ENCODE measurements at places on chromosomes 4 and X.

DNA sequence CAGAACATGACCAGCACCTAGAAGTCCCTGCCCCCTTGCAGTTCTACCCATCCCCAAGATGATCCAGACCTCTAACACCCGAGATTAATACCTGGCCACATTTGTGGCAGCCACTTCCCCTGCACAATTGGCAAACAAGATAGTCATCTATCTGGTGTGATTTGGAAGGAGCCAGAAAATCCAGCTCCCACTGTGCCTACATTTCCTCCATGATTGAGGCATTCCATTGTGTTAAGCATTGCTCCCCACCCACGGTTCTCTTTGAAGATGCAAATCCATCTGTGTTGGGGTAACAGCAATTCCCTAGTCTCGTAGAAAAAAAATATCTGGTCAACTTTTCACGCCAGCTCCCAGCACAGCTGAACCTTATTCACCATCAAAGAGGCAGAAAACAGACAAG lies 405.0 kb downstream of the BCOR start:
- no peak for DNase-seq

GRCh38 chr4:53004497-53005148 lies 142.5 kb downstream of the RASL11B start:
- no peak for DNase-seq

DNA sequence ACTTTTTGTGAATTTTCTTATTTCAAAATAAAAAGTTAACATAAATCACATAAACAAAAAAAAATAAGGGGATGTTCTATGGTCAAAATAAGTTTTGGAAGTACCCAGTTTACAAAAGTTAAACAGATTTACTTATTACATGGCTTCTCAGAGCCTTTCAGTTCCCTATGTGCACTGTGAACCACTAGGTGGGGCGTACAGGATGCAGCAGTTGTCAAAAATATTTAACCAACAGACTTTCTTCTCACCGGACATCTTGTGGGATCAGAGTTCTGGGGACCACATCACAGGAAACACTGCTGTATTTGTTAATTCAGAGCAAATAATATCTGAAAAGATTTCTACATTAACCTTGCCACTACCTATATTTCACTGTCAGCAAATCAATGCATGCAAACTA lies 74.1 kb downstream of the SMARCA1 start:
- DNase-seq, result no peak

- no peak for DNase-seq
Measured at GRCh38 chr4:101280866-101281600, 66.3 kb downstream of the PPP3CA start.

DNA sequence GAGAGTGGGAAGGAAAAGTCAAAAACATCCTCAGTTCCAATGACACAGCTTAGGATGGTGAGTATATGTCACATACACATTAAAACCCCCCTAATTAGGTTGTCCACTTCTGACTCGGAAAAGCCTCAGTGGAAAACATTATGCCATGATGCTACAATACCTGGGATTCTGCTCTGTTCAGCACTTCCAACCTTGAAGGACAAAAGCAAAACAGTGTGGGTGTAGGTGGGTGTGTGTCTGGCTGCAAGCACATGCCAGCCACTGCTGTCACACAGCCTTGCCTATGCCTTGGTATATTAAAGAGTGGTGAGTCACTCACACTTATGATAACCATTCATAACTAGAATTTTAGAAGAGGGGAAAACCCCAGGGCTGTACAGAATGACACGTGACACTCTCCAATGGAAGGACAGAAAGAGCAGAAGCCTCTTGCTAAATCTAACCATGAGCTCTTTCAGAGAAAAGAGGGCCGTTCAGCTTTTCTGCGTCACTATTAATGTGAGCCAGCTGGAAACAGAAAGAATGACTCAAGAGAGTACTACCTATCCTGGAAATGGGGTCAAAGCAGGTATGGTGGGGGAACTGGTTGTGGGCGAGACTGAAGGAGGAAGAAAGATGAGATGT lies 159.6 kb downstream of the TET2 start:
- DNase-seq, result peak; percentile 10

DNA sequence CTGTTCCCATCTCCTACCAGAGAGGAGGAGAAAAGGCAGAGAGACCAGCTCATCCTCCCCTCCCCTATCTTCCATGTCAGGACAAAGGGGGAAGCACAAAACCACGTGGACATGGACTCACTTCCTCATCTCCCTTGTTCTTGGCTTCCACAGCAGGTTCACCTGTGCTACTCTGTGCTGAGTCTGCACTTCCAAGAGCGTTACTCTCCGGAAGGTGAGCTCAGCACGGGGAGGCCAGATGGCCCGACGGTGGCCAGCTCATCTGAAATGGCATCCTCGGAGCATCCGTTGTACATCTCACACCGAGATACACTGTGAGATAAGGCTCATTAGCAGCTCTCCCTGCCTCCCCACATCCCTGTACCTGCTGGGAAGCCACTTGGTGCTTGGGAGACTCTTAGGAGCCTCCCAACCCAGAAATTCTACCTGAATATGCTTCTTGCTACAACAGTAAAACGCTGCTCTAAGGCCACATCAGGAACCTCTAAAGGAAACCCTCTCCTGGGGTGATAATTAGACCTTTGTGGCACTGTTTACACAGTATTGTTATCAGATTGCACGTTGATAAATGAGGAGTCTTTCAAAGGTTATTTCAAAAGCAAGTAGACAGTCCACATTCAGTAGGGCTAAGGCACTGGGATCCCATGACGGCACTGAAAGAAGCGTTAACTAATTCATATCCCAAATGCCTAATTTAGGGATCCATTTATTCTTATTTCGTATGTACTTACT lies 19.4 kb downstream of the LGI2 start:
- no peak for DNase-seq

DNA sequence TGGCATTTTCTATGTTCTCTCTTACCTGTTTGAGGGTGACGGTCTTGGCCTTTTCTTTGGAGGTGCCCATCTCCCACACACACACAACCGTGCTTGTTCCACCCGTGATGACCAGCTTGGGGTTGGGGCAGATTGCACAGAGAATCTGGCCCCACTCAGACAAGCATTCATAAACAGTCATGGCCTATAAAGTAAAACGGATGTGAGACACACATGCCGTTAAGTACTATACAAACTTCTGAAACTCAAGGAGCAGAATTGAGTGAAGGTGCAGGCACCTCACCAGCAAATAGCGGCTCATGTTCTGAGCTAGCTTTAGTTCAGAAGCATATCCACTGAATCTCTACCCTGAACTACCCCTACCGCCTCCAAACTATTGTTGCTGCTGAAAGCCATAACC lies 107.6 kb downstream of the CDS1 start:
- no peak for DNase-seq

- DNase-seq, result no peak
Measured at GRCh38 chr4:113832803-113833202, 71.3 kb upstream of the CAMK2D start.

GRCh38 chrX:15723887-15724517 lies 14.1 kb upstream of the CA5B start:
- DNase-seq, result peak; percentile 57

DNA sequence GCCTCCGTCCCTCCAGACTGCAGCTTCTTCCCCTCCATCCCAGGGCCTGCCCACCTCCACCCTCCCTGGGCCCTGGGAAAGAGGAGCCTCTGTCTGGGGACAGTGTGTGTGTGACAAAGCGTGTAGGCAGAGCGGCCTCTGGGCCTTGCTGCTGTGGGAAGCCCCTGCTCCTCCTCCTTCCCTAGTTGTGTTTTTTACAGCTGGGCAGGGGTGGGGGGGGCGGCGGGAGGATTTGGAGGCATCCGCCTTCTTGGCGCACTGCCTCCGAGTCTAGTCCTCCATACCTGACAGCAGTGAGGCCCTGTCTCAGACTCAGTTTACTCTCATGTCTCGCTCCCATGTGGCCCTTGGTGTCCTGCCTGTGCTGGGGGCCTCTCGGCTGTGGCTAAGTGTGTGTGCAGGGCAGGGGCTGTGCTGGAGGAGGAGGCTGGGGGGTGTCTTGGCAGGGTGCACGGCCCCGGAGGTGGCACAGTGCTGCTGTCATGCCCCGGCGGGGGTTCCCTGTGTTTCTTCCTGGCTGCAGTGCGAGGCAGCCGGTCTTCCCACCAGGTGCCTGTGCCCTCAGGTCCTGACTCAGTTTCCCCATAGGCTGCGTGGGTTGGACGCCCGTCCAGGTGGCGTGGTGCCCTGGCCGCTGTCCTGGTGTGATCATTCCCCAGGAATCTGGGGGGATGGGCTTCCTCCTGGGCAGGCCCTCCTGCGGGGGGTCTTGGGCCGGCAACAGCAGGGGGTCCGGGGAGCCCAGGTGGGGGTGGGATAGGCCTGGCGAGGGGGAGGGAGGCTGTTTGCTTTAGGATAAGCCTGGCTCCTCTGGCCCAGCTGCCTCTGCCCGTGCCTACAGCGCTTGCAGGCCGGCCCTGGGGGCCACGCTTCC lies 7.0 kb downstream of the FGFRL1 start:
- no peak for DNase-seq

- peak; percentile 38 for DNase-seq
Measured at GRCh38 chr4:168028568-168028967, 63.8 kb upstream of the ANXA10 start.

- DNase-seq, result no peak
Measured at GRCh38 chr4:56804551-56804950, 16.9 kb downstream of the SPINK2 start.

GRCh38 chr4:103108542-103108941 lies 8.9 kb upstream of the BDH2 start:
- DNase-seq, result no peak

- DNase-seq, result no peak
Measured at GRCh38 chrX:153573984-153574383, 25.0 kb downstream of the CCNQ start.

DNA sequence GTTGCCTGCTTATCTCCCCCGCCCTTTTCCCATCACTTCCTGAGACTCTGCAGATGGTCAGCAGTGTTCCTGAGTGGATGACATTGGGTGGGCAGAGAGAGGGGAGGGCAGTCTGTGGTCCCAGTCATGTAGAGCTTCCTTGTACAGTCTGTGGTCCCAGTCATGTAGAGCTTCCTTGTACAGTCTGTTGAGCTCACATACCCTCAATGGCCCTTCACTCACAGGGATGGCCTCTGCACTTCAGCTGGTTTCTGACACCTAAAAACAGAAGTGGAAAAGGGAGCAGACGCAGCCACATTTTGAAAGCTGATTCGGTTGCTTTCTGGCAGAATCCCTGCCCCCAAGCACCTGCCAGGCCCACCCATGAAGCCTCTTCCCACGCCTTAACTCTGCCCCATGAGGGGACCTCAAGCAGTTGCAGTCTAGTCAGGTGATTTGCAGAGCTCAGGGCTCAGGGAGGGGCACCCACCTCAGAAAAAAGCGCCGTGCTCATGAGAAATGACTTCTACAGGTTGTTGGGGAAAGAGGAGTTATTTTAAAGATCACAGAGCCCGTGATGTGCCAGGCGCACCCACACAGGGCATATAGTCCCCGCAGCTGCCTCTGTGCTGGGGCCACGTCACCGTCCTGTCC lies 3.6 kb upstream of the TMEM271 start:
- no peak for DNase-seq

- DNase-seq, result no peak
Measured at GRCh38 chr4:135114079-135114478, 912.5 kb upstream of the PABPC4L start.

- peak; percentile 53 for DNase-seq
Measured at GRCh38 chrX:119468551-119469312, 488 bp downstream of the SLC25A5 start.

- DNase-seq, result no peak
Measured at GRCh38 chr4:136355970-136356369, 1176.3 kb downstream of the PCDH18 start.

GRCh38 chrX:103614999-103615398 lies 7.2 kb downstream of the TCEAL3 start:
- no peak for DNase-seq

GRCh38 chr4:156971676-156972378 lies at the start of gene PDGFC:
PDGFC (minus strand) TSS chr4:156971799; CDS start chr4:156970903, 896 bp downstream.
- peak; percentile 57 for DNase-seq

All from renal cortical epithelial cell (primary cell).